ENCODE measurements at places on chromosomes 13 and 19.

GRCh38 chr13:68550330-68550729 is 1320.2 kb upstream of the PCDH9 start:
- DNase-seq = no peak

DNA sequence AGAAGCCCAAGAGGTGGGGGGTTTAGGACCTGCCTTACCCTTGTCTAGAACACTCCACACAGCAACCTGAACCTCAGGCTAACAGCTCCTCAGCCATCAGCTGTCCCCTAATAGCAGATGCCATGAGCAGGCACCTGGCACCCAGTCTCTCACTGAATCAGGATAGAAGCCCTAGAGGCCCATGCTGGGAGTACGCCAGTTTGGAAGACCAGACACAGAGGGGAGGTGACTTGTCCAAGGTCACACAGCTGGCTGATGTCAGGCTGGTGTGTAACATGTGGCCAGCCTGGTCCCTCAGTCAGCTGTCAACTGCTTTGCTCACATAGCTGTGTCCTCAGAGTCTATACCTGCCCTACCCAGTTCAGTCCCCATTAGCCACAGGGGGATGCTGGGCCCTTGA is 12.8 kb upstream of the SAMD1 start:
- DNase-seq = no peak

GRCh38 chr13:74092711-74093110 is 41.5 kb downstream of the KLF12 start:
- no peak for DNase-seq

DNA sequence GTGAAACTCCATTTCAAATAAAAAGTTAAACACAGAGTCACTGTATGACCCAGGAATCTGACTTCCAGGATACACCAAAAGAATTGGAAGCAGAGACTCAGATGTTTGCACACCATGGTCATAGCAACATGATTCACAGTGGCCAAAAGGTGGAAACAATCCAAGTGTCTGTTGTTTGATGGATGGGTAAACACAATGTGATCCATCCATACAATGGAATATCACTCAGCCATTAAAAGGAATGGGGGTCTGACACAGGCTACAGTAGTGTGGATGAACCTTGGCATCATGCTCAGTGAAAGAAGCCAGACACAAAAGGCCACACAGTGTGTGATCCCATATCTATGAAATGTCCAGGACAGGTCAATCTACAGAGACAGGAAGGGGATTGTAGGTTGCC is 174.3 kb downstream of the PTPRS start:
- DNase-seq = peak; percentile 60

GRCh38 chr13:19695428-19695827 is 62.0 kb downstream of the MPHOSPH8 start:
- no peak for DNase-seq

- DNase-seq = peak; percentile 74
Observed at GRCh38 chr19:55526216-55527196, 10.4 kb downstream of the SBK2 start.

GRCh38 chr13:31982540-31982939 is 49.0 kb upstream of the FRY start:
- peak; percentile 94 for DNase-seq

DNA sequence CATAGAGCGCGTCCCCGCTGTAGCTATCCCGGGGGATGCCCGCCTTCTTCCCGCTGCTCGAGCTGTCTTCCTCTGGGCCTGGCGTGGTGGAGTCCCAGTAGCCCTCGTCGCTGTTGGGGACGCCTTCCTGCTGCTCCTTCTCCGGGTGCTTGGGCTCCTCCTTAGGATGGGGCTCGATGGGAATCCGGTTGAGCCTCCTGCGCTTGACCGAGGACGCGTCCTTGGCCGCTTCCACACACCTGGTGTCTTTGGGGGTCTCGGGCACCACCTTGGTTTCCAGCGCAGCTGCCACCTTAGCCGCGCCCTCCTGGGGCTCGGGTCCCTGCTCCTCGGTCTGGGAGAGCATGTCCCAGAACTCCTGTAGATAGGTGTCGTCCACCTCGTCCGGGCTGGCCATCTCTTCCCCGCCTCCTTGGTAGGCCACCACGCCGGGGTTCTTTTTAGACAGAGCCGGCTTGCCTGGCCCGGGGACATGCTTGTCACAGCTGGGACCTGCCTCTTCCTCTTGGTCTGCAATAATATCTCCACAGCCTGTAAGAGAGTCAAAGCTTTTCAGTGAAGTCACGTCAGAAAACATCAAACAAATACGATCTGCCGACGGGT is 2.0 kb downstream of the AMER2 start:
- no peak for DNase-seq

DNA sequence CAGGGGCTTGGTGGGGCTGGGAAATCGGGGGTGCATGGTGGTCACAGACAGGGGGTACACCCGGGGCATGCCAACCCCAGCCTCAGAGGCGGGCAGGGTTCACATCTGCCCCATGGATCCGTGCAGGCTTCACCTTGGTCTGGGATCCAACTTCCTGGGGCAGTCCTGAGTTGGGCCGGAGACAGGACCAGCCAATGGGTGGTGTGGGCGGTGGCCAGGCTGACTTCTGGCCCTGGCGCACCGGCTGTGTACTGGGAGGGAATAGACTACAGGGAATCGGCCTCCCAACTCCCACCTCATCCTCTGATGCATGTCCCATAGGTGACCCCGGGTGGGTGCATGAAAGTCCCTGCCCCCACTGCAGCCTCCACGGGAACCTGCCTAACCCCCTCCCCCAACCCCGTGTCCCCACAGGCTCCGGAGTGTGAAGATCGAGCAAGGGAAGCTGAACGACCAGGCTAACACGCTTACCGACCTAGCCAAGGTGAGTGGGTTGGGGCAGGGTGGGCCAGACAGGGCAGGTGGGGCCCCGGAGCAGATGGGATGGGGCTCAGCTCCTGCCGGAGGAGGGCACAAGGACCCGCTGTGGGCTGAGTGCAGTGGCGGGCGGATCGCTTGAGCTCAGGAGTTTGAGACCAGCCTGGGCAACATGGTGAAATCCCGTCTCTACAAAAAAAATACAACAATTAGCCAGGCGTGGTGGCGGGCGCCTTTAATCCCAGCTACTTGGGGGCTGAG is 14.7 kb upstream of the ARRDC2 start:
- no peak for DNase-seq

All from EL (cell line).